Stimulated activated CD4-positive, alpha-beta T cell treated with anti-CD3 and anti-CD28 coated beads, TNF-alpha, amount 100 ng/mL, for 4 hours (primary cell): ENCODE measurements at places on chromosomes 2 and 18.

GRCh38 chr2:23417310-23417709 is 32.3 kb downstream of the KLHL29 start:
- no peak for DNase-seq

GRCh38 chr18:13381944-13382365 is 163.4 kb downstream of the LDLRAD4 start:
- DNase-seq = no peak

GRCh38 chr2:2056531-2056930 is 274.5 kb downstream of the MYT1L start:
- no peak for DNase-seq

- DNase-seq = no peak
Measured at GRCh38 chr2:151525821-151526373, 116.2 kb downstream of the RIF1 start.

DNA sequence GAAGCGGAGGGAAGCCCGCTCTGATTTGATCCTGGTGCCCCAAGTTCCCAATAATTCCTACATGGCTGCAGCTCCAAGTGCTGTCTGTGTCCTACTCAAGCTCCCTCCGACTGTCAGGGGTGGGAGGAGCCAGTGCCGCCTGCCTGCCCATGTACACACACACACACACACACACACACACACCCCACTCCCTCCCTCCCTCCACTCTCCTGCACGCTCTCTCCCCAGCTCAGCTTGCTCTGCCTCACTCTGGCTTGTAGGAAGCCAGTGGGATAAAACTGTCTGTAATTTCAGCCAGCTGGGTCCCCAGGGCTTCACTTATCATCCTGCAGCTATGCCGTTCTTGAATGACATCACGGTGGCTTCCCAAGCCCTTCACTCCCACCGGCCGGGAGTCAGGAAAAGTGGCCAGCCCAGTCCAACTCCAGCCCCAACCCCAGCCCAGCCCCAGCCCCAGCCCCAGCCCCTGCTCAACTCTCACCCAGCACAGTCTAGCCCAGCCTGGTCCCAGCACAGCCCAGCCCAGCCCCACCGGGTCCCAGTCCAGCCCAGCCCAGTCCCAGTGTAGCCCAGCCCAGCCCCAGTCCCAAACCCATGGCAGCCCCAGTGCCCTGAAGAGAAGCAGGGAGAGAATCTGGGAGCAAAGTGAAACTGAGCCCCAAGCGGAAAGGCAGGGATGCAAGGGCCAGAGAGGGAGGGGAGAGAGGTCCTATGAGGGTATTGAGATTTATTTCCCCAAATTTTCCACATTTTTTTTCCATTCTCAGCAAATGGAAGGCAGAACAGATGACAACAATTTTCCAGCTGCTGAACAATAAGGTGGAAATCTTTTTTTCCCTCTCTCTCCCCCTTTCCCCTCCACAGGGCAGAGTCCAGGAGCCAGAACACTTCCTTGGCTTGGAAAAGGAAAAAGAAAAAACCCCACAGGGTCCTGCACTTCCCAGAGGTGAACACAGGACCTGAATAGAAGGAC is 144.0 kb downstream of the TNS1 start:
- DNase-seq = no peak

DNA sequence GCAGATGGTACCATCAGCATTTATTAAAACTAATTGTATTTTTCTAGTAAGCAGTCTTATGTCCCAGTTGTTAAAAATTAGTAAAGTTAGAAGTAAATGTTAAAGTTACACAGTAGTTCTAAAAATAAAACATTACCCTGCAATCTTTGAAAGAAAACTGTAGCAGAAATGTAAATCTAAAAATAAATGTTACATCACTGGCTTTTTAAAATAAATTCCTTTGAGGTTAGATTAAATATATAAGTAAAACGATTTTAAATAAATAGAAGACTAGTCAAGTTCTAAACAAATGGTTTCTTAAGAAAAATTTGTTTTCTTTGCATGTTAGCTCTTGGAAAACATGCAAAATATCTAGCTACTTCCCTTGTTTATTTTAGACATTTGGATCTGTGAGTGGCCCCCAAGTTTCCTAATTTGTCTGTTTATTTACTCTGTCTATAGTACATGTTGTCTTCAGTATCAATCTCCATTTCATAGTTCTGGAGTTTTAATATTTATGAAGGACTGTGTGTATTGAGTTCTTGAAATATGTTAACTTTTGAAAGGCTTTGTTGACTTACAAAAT is 58.2 kb downstream of the GLS start:
- no peak for DNase-seq

DNA sequence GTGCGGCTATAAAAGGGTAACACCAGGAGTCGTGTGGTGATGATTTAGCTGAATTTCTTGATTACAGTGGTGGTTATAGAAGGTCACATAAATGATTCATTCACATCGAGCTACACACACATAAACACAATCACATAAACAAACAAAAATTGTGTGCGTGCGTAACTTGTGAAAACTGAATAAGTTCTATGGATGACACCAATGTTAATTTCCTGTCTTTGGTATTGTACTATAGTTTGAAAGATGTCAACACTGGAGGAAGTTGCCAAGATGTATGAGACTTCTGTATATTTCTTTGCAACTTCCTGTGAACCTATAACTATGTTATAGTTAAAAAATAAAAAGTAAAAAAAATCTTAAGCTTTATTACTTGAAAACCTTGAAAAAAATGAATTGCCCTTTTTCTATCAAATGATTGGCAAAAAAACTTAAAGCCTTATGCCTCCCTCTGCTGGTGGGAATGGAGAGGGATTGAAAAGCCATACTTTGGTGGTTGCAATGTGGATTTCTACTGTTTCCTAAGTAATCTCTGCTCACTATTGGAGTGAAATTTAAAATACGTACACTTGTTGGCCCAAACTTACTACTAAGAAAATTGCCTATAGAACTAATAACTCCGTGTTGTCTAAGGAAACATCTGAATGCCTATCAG is 227.7 kb downstream of the RPIA start:
- no peak for DNase-seq

DNA sequence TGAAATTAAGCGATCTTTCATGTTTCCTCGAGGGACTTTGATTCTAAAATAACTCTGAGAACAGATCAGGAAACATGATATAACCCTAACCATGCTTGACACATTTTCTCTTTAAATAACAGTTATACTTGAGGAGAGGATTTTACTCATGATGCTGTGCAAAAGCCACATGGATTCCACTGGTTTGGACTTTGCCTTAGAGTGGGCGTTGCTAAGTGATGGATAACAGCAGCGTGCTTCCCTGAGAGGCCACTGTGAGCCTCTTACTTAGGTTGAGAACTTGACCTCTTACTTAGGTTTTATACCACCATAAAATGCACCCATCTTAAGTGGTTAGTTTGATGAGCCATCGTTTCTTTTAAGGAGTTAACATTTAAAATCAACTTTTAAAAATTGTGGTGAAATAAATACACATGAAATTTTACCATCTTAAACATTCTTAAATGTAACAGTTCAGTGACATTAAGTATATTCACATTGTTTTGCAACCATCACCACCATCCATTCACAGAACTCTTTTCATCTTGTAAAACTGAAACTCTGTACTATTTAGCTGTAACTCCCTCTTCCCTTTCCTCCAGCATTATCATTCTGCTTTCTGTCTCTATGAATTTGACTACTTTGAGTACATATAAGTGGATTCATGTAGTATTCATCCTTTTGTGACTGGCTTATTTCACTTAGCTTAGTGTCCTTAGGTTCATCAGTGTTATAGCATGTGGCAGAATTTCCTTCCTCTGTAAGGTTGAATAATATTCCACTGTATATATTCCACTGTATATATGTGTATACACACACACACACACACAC is 22.6 kb downstream of the ANXA4 start:
- DNase-seq = no peak

DNA sequence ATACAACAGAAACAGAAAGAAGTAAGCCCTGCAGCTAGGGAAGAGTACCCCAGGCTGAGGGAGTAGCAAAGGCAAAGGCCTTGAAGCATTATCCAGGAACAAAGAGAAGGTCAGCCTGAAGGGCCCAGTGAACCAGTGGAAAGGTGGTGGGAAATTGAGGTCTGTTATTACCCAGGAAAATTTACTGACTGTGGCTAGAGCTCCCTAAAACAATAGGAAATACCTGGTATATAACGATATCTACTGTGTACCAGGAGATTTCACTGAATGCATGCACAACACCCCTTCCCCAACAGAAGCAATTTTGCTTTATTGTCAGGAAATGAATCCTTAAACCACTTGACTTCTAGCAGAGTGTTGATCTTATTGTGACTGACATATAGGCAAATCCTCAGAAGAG is 365.3 kb downstream of the ERBB4 start:
- DNase-seq = no peak

DNA sequence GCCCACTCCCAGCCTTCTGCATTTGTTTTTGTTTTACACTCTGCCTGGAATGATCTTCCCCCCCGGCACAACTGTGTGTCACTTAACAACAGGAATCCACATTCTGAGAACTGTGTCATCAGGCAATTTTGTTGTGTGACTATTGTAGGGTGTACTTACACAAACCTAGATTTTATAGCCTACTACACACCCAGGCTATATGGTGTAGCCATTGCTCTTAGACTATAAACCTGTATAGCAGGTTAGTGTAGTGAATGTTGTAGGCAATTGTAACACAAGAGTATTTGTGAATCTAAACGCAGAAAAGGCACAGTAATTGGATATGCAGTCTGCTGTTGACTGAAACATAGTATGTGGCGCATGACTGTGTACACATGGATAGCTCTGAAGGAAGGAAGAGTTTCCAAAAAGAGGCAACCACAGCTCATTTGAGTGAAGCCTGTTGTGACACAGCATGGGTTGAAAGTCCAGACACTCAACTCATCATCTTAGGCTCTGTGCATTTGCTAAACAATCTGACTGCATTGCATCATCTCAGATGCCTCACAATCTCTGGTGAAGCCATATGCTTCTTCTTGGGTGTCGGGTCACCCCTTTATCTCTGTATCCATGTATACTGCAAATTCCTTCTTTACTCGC is 506.6 kb upstream of the SPHKAP start:
- no peak for DNase-seq

DNA sequence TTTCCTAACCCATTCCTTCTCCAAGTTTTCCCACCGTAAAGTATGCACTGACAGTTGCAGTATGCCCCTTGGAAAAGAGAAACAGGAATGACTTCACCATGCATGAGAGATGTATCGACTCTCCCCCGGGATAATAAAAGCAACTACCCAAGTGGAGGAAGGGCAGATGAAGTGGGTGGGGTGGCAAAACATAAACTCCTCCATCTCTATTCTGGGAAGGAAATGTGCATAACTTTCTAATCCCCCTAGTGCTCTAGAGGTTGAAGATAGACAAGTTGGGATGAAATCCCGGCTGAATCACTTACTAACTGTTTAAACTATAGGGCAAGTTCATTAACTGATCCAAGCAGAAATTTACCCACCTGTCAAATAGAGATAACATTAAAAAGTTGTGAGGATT is 89.2 kb downstream of the PIGN start:
- no peak for DNase-seq

GRCh38 chr2:121816797-121817196 is 61.3 kb downstream of the TSN start:
- no peak for DNase-seq

DNA sequence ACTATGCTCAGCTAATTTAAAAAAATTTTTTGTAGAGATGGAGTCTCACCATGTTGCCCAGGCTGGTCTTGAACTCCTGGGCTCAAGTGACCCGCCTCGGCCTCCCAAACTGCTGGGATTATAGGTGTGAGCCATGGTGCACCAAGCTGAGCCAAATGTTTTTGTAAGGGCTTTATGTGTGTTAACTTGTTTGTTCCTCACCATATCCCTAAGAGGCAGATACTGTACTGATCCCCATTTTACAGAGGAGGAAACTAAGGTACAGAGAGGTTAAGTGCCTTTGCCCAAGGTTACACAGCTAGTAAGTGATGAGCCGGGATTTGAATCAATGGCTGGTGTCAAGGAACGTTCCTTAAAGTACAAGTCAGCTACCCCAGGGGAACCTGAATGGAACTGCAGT is 85.3 kb upstream of the KLF7 start:
- DNase-seq = no peak

- DNase-seq = no peak
Measured at GRCh38 chr2:12074126-12074844, 327.9 kb downstream of the LPIN1 start.

DNA sequence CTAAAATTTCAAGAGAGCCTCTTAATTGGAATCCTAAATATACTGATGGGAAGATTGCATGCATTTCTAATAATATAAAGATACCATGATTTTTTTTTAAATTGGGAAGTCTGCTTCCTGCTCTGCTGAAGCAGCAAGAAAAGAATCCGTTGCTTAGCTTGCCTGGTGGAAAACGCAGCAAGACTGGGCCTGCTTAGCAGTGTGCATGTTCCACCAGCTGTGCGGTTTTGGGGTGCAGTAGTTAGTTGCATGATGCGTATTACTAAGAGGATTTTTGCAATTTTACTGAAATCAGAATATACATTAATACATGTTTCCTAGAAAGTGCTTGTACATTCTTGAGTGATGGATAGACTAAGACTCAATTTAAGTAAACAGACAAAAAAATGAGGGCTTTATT is 319.9 kb downstream of the CMPK2 start:
- DNase-seq = no peak

GRCh38 chr2:223649554-223650533 is 47.7 kb upstream of the SCG2 start:
- DNase-seq = no peak

DNA sequence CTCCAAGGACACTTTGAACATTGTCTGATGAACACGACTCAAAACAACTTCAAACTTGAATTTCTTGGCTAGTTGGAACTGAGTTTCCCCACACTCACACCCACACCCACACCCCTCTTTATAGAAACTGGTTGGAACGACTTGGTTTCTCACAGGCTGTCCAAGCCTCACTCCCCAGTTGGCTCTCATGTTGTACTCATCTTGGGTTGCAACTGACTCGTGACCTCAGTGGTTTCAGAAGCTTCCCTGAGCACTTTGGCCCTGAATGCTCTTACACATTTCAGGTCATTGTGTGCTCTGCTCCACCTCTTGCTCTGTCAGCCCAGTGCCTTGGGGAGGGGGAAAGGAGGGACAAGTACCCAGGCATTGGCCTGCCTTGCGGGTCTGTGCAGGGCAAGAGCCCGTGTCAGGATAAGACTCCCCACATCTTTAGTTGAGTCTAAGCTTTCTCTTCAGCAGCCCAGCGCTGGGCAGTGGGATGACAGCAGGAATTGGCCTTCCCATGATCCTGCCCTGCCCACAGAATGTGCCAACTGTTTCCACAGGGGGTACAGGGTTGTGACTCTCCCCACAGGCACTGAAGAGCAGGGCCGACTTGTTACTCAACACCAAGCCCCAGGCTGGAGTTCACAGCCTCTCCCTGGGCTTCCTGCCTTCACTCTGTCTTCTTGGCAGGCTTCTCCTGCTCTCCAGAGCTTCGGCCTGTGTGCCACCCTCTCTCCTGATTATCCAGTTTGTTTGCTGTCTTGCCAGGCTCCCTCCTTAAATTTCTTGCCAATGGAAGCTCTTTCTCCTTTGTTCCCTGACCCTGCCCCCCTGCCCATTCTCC is 104.6 kb downstream of the RTN4 start:
- DNase-seq = no peak

GRCh38 chr2:21422724-21423522 is 299.2 kb downstream of the TDRD15 start:
- no peak for DNase-seq

GRCh38 chr2:58634653-58635370 is 393.7 kb upstream of the FANCL start:
- DNase-seq = no peak
